ENCODE measurements at places on chromosomes 13 and 19.

DNA sequence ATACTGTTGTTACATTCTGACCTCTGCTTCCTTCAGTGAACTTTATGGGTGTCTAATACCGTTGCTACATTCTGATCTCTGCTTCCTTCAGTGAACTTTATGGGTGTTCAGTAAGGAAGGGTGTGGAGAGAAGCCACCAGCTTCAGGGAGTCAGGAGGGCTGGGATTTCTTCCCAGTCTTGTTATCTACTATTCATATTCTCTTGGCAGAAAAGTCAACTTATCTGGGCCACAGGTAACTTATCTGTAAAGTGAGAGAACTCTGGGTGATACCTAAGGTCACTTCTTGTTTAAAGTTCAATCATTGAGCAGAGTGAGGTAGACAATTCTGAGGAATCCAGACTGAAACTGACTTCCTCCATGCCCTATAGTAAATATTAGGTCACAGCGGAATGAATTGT lies 71.2 kb upstream of the STK24 start:
- no peak for DNase-seq

DNA sequence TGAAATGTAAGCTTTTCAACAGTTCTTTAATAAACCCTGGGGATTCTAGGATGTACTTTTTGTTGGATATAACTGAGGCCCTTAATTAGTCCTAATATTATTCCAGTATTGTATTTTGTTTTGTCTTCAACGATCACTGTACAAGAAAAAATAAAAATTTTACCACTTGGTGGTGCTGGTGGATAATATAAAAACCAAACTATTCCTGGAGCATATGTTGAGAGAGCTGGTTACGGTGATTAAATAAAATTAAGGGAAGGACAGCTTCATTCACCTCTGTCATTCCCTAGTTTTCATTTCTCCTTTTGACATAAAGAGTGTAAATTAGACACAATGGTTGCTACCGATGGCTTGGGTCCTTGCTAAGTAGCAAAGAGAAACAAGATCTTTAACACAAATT lies 598.6 kb upstream of the PCDH20 start:
- no peak for DNase-seq

- peak; percentile 21 for DNase-seq
These were observed 4.7 kb downstream of the ALOX5AP start for GRCh38 chr13:30739761-30740642.

GRCh38 chr13:106143930-106144709 lies 391.3 kb downstream of the EFNB2 start:
- DNase-seq = no peak

DNA sequence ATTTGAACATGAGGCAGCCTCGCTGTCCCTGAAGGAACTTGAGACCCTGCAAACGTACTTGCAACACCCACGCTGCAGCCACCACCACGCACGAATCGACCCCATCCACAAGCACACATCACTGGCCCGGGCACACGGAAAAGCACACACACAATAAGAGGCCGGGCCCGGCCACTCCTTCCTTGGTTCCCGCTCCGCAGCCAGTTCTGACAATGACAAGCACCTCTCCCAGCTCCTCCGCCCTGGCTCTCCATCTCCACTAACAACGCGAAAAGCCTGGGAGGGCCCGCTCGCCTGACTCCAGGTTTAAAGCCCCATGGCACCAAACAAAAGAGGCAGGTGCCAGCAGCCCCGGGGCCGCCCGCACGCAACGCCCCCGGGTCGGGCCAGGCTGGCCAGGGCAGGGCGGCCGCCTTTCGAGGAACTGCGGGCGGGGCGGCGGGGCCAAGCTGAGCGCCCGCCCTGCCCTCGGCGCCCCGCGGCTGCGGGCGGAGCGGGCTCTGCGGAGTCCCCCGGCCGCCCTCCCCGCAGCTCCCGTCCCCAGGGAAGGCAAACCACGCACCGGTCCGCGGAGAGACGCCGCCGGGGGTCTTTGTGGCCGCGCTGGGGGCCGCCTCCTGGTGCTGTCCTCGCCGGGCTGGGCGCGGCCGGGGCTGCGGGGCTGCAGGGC lies 495 bp downstream of the DCLK1 start:
- no peak for DNase-seq

- no peak for DNase-seq
These were observed 423.4 kb downstream of the ITGBL1 start for GRCh38 chr13:101875717-101876393.

DNA sequence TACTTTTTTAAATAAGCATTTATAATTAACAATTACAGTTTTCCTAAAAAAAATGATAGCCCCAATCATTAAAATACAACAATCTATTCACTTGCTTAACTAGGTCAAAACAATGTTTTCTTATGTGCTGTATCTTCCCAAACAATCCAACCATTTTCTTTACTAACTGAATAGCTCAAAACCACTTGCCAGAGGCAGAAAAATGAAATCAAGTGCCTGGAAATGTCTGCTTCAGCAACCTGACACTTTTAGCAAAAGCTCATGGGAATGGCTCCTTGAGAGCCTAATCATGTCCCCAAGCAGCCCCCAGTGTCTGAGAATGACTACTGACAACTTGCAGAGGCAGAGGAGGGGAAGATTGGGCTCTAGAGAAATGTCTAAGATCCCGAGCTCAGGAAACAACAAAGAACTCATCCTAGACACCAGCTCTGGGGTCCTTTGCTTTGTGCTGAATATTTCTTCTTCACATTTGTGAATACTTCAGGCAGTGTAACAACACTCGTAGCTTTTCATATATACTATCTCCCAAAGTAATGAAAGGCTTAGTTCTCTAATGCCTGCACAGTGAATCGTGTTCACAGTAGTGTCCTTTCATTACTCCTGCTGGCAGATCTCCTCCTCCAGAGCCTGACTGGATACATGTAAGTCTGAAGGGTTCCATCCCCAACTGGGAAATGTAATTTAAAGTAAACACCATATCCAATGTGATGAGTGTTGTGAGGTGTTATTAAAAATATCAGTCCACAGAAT lies 280.0 kb downstream of the LHFPL6 start:
- DNase-seq = no peak

DNA sequence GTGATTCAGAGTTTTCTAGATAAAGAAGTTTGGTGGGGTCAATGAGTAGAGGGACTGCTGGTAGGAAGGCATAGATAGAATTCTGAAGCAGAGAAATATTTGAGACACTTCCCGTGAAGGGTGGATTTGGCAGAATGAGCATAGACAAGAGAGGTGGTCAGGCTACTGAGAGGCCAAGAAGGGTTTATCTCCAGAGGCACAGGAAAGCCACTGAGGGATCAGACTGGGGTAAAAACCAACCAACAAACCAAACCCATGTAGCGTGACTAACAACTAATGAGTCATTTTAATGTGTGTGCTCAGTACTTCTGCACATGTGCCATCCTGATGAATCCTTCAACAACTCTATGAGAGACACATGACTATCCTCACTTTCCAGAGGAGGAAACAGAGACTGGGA lies 60.0 kb upstream of the SERP2 start:
- DNase-seq = no peak

- no peak for DNase-seq
These were observed 700.0 kb downstream of the PCDH9 start for GRCh38 chr13:66530158-66530557.
